ENCODE measurements at places on chromosomes 16 and 17. TPM values are rescaled to one million over a fixed set of nuclear protein-coding genes. Genes with fewer than 3 reads are reported as not detected.

Gene FBXW10
- total RNA-seq = under 0.01 TPM

Gene MYH1
- not detected for total RNA-seq

GRCh38 chr17:57082441-57082840 lies 2.6 kb upstream of the AKAP1 start:
- DNase-seq = no peak

DNA sequence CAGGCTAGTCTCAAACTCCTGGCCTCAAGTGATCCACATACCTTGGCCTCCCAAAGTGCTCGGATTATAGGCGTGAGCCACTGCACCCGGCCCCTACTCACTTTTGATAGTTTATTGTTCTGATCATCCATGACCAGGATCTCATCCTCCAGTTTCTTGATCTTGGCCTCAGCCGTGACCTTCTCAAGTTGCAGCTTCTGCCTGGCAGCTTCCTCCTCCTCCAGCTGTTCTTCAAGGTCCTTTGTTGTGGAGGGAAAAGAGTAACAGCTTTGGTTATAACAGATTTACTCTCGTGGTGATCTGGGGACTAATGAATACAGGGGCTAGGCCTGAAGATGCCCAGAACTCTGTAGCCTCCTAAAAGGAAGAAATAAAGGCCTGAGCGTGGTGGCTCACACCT lies 89.9 kb downstream of the NDE1 start:
- DNase-seq = no peak

DNA sequence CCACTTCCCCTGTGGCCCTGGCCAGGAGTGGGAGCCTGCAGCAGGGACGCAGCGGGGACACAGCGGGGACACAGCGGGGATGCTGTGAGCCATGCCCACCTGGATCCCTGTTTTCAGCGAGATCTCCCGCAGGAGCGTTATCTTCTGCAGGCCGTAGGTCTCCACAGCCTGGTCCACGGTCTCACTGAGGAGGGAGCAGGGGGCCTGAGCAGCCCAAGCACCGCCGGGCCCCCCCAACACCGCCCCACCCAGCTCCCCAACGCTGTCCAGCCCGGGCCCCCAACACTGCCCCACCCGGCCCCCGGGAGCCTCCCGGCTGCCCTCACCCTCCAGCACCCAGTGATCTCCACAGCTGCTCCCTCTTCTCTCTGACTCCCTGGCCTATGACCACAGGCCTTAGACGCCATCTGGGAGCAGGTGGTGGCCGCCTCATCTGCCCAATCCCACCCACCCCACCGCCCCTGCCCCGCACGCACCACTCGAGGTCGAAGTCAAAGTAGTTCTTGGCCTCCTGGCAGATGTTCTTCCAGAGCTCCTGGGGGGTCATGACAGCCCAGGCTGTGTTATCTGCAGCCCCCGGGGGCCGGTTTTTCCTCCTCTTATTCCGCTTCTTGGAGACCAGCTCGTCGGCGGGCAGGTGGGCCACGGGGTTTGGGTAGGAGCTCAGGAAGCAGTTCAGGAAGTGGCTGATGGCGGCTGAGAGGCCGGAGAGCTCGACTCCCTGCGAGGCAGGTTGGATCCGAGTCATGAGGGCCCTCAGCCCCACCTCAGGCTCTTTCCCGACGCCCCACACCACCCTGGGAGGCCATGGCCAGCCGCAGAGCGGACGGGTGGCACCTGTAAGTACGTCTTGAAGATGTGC lies 17.0 kb downstream of the CLUH start:
- DNase-seq = no peak
